ENCODE measurements at places on chromosomes 2 and 18. TPM values are rescaled to one million over a fixed set of nuclear protein-coding genes. Genes with fewer than 3 reads are reported as not detected.

ACVR1C gene
- total RNA-seq, result 1.6 TPM

SLC5A7 gene
- total RNA-seq, result not detected

ZBTB14 gene
- total RNA-seq, result 15.1 TPM

SCN2A gene
- total RNA-seq, result 0.39 TPM

FAM228A gene
- total RNA-seq, result 0.25 TPM

LINC00305 gene
- total RNA-seq, result not detected

DYSF gene
- 14.8 TPM for total RNA-seq

C1QL2 gene
- total RNA-seq, result 0.55 TPM

CD8B gene
- total RNA-seq, result 0.71 TPM

CNGA3 gene
- not detected for total RNA-seq

HSPE1 gene
- total RNA-seq, result 333 TPM

GRCh38 chr18:55302167-55302833 lies 285.7 kb downstream of the TCF4 start:
- no peak for DNase-seq

DNA sequence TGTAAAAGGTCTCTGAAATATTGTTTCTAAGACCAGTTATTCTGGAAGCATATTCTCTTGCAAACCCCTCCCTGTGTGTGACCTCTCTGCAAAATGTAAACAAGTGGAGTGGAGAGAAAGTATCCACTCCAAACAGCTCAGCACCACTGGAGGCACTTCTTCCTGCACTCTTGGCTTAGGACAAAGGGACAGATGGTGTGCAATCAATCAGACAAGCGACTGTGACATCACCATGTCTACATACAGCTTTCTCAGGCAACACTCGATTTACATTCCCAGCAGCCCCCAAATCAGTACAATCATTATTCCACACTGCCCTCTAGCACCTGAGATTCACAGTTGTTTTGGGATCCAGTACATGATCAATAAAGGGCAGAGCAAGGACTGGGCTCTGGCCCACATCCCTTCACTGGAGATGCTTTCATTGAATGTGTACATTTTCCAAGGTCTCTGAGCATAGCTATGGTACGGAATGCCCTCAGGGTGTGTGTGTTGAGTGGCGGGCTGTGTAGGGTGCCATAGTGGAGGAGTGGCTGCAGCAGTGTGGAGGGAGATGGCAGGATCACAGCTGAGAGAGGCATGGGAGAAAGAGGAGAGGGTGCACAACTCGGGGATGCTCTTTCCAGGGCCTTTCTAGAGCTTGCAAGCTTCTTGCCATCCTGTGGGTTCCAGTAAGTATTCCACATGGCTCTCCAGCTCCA lies 311.8 kb upstream of the ST6GAL2 start:
- no peak for DNase-seq

DNA sequence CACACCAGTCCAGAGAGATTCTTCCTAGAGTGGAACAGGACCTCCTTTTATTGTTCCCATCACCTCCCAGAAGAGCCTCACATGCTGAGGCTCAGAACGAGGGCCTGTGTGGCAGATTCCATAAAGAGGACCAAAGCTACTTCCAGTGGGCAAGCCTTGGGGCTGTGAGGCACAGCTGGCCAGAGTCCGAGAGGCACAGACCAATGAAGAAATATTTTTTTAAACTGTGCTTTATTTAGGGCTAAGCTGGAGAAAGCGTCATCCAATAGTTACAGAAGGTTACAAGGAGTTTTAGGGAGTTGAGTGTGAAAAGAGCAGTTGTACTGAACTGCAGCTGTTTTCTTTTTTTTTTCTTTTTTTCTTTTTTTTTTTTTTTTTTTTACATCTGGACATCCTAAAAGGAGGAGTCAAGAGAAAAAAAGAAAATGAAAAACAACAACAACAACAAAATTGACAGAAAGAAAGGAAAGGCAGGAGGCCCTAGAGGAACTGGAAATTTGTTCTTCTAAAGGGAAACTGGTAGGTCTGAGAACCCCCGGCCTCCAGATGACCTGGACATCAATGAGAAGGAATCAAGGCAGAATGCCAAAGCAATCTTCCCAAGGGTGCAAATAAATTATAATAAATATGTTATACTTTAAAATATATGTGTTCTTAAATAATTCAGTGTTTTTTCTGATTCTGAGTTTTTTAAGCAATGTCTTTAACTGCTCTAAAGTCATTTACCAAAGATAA lies 322.6 kb downstream of the CELF4 start:
- DNase-seq, result no peak

DNA sequence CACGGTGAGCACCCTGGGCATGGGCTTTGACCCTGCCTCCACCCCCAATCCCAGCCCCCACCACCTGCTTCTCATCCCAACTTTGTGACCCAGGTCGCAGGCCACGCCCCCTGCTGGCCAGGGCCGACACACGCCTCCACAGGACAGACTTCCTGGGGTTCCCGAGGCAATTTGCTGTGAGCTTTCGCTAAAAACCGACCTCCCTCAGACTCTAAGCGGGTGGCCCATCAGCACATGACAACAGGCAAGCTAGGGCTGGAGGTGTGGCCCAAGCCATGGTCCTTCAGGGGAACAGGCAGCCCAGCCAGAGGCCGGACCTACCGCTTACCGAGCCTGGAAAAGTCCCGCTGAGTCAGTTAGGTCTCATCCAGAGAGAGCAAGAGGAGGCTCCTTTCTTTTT lies 31.9 kb downstream of the C1QL2 start:
- DNase-seq, result peak; percentile 85

DNA sequence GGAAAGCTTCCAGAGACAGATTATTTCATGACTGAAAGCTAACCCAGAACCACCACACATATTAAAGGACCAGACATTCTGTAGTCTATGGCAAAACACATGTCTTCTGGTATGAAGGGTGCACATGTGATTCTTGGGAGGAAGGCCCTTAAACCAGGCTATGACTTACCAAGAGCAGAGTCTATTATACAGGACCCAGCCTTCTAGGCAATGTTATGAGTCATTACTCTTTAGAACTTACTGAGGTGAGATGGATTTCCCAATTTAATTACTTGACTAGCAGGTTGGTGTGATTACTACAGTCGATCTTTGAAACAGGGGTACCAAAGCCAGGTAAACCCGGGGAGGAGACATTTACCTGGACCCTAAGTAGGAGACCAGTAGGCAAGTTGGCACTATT lies 350.8 kb downstream of the TRIB2 start:
- no peak for DNase-seq

DNA sequence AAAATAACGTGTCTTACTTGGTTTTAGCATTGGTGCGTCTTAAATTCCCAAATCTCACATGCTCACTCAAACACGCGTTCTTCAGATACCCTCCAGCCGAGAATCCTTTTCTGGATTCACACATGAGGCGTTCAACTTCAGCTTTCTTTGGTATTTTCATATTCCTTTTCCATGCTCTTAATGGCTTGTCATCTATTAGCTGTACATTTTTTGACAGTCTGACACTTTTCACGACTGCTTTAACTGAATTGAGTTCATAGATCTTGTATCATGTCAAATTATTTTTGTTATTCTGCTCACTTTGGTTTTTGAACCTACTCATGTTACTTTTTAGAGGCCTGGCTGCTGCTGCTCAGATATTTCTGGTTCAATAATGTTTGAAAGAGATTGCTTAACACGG lies 59.0 kb downstream of the INPP5D start:
- DNase-seq, result no peak

DNA sequence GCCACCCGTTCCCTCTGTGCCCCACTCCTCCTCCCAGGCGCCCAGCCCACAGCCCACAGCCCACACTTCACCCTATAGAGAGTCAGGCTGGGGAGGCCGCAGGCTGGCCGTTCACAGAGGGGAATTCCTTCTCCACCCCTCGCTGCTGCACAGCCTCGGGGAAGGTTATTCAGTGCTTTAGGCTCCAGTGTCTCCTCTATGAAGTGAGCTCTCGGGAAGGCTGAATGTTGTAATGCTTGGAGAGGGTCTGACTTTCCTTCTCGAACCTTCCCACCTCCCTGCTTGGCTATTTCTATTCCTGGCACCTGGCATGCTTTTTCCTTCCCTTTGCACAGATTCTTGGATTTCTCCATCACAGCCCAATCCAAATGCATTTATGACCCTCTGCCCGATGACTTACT lies 62.5 kb upstream of the SMAD7 start:
- DNase-seq, result no peak

DNA sequence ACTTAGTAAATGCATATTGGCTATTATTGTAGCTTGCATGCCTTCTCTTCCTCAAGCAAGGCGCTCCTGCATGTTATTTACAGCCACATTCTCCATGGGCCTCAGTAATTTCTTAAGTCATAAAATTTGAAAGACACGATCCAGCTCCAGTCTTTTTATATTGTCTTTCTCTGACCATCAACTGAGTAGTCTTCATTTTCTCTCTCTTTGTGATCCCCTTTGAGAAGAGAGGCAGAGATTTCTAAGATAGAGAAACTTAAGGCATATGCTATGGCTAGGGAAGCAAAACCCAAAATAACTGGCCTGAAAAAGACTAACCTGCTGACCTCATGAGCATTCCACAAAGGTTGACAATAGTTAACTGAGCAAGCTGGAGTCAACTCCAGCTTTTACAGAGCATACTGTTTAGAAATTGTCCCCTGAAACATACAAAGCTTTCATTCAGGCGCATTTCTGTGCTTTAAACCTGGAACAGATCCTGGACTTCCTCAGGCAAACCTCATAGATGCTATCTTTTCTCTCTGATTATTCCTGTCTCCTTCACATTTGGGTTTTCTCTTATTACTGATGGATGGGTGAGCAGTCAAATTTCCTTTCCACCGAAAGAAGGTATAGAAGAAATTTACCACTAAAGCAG lies 4.6 kb downstream of the DPP4 start:
- DNase-seq, result no peak

GRCh38 chr2:214465363-214466146 lies 54.7 kb downstream of the VWC2L start:
- no peak for DNase-seq

DNA sequence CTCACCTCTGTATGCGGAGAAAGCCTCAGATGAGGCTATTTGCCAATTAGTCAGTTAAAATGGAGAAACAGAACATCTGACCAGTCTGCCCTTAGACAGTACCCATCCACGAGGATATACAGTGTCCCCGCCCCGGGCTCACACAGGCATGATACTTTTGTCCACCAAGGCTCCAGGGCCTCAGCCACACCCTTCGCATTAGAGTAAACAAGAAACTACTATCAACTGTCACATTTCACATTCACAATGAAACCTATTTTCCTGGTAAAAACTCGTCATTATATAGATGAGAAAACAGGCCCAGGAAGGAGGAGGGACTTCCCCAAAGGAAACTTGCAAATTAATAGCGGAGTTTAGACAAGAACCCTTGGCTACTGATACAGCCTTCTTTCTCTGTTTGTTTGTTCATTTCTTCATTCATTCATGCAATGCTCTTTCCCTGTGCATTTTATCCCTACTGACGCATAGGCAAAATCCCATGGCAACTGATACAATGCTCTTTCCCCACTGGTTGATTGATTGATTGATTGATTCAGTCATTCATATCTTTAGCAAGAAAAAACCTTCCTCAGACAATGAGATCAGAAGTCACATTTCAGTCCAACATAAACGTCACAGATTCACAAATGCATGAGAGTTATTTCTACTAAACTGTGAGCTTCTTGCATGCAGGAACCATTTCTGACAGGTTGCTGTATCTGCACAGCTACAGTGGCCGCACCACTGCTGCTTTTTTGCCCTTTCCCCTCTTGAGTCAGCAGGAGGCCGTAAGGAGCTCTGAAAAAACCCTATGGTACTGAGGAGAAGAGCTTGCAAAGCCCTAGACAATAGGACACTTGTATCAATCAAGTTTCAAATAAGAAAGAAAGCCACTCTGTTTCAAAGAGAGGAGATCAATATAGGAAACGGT lies 777.1 kb downstream of the RNF144A start:
- no peak for DNase-seq

DNA sequence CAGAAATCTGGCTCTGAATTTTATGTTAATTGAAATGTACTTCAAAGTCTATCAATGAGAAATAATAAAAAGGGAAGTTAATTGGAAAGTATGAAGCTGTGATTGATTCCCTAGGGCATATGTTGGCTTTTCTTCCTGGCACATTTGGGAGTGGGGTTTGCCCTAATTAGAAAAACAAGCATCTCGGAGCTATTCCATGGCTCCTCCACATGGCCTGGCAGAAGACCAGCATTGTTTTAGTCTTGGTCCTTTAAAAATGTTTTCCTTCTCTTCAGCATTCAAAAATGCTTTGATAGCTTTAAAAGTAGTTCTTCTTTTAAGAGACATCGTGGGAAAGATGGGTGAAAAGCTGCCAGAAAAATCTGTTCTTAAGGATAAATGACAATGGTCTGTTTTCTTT lies 445.5 kb upstream of the PKDCC start:
- DNase-seq, result no peak

DNA sequence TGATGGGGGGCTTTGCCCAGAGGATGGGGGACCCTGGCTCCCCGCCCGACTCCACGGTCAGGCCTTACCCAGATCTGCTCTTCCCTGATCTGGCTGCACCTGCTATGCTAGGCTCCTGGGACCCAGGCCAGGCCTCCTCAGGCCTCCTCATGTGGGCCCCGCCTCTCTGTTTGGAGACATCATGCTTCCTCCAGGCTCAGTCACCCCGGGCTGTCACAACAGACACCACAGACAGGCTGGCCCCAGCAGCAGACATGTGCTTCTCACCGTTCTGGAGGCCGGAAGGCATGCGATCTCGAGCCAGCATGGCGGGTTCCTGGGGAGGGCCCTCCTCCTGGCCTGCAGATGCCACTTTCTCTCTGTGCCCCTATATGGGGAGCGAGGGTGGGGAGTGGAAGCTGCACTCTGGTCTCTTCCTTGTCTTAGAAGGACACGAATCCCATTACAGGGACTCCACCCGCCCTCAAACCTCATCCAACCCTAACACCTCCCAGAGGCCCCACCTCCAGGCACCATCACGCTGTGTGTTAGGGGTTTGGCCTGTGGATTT lies 10.8 kb upstream of the NEU4 start:
- DNase-seq, result peak; percentile 14

- no peak for DNase-seq
These were observed 211.3 kb upstream of the ARL4C start for GRCh38 chr2:234708091-234708683.

- DNase-seq, result no peak
These were observed 68.7 kb upstream of the WIPF1 start for GRCh38 chr2:174666312-174666711.

DNA sequence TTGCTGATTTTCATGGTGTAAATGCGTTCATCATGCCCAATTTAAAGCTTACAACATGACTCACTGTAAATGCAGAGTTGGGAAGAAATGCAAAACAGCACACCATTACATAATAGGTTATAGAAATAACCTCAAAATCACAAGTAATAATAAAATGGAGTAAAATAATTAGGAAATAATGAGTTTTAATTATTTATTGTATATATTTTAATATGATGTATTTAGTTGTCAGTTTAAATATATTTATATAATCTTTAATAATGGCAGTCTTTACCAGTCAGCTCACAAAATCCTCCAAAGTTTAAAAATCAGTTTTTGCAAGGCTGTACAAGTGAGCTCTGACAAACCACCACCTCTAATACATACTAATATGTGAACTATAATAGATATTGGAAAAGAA lies 180.2 kb downstream of the RND3 start:
- no peak for DNase-seq

DNA sequence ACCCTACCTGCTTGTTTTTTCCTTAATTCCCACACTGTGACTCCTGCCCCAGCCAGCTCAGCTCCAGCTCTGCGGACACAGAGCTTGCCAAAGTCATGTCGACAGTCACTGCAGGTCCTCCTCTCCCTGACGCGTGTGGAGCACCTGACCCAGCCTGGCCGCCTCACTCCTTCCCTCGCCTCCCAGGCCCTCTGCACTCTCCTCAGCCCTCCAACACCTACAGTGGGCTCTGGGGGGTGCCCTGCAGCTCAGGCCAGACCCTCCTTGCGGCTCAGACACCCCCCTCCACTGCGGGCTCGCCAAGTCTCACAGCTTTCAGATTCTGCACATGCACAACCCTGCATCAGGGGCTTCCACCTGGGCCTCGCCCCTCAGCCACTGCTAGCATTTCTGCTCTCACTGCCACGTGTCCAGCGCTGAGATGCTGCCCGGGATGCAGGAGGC lies 68.3 kb downstream of the NDUFA10 start:
- no peak for DNase-seq

Data from WTC11 (cell line).